ENCODE measurements at places on chromosomes 4 and X. TPM values are rescaled to one million over a fixed set of nuclear protein-coding genes. Genes with fewer than 3 reads are reported as not detected.

DNA sequence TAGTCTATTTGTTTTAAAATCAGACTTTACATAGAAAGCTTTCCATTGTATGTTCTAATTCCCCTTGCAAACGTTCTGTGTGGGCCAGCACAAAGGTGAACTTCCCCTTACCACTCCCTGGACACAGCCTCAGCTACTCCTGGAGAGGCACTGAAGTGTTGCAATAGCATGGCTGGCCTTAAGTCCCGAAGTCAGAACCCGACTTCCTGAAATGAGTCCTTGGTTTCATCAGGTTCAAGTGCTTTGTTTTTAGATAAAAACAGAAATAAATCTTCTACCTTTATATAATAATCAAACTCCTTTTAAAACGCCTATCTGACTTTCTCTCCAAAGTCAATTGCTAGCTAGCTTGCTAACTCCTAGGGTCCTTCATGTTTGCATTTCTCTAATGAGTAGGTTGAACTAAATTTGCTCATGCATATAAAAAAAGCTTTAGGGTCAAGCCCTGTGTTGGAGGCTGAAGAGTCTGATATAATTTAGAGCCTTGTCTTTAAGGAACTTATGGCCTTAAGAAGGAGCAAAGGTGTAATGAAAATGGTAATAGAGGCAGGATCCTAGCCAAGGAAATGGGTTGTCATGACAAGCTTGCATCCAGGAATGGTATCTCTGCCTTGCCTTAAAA lies 9.0 kb downstream of the BMP3 start:
- DNase-seq: no peak

PNMA5 gene
- not detected for total RNA-seq

GNRHR gene
- not detected for total RNA-seq

VCX3A gene
- total RNA-seq: not detected

STPG2 gene
- total RNA-seq: not detected

GRCh38 chrX:131944936-131945902 lies 77.9 kb upstream of the STK26 start:
- DNase-seq: no peak

GRCh38 chrX:13522811-13523210 lies 46.6 kb upstream of the EGFL6 start:
- DNase-seq: no peak

CLDN22 gene
- not detected for total RNA-seq

- no peak for DNase-seq
Observed at GRCh38 chr4:133802359-133803140, 399.0 kb downstream of the PABPC4L start.

GRCh38 chr4:40702800-40703151 lies 47.0 kb upstream of the NSUN7 start:
- DNase-seq: no peak

GRCh38 chrX:151694661-151695582 lies at the start of gene PRRG3:
Gene PRRG3 (plus strand): TSS chrX:151695458. CDS start chrX:151698815, 3,357 bp downstream.
- no peak for DNase-seq

CLGN gene
- total RNA-seq: not detected

- DNase-seq: no peak
Observed at GRCh38 chr4:140344101-140344500, 29.3 kb upstream of the SCOC start.

GRCh38 chr4:169956091-169956843 lies 69.9 kb downstream of the MFAP3L start:
- DNase-seq: peak; percentile 38

RIBC1 gene
- total RNA-seq: 1.6 TPM
